ENCODE measurements at places on chromosomes 6 and 20.
A peak's percentile ranks its signal among the peaks of the same experiment; 100 is the strongest.

- no peak for DNase-seq
Measured at GRCh38 chr6:133040094-133040802, 200.9 kb upstream of the EYA4 start.

DNA sequence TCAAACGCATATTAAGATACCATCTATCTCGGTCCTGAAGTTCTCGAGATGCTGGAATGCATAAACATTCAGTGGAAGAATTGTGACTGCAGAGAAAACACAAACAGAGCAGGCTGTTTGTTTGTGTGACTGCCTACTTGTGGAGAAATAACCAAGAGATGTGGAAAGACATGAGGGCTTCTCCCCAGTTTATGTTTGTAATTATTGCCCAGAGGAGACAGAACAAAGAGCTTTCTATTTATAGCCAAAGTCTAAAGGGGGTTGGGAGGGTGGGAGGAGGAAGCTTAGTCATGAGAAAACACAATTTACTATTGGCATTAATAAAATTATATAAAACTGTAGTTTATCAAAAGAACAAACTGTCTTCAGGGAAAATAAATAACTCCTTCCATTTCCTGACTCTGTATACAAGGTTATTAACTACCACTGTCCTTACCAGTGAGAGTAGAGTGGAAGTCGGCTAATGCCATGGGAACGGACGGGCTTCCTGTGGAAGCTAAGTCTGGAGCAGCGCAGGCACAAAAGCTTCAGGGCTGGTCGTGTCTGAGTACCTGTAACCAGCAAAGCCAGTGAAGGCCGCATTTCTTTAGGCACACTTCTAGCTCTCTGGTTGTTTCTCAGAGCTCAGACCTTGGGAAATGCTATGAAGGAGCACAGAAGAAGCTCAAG is 200.2 kb upstream of the SUPT3H start:
- DNase-seq = no peak

- peak; percentile 86 for DNase-seq
Measured at GRCh38 chr6:163338671-163339405, 75.7 kb upstream of the QKI start.

DNA sequence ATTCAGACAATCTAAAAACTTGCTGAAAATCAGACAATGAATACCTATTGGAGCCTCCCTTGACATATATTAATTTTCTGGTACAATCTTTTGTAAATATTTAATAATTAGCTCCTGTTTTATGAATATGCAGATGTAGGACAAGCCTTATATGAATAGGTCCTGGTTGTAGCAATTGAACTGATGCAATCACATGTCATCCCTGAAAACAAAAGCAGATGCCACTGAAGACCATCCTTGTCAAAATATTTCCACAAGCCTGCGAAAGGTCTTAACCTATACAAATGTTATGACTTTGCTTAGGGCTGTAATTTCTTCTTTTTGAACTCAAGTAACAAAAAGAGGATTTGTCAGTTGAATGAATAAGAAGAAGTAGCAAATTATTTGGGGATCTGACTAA is 722.1 kb downstream of the EYS start:
- no peak for DNase-seq

DNA sequence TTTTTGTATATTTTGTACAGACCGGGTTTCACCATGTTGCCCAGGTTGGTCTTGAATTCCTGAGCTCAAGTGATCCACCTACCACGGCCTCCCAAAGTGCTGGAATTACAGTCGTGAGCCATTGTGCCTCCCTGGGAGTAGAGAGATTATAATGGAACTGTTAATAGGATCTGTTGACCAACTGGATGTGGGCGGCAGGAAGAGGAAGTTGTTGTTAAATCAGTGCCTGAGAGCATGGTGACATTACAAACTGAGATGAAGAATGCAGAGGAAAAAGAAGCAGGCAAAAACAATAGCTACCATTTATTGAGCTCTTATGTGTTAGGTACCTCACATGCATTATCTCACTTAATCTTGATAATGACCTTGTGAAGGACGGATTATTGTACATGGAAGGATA is 9.2 kb upstream of the L3MBTL3 start:
- DNase-seq = no peak

DNA sequence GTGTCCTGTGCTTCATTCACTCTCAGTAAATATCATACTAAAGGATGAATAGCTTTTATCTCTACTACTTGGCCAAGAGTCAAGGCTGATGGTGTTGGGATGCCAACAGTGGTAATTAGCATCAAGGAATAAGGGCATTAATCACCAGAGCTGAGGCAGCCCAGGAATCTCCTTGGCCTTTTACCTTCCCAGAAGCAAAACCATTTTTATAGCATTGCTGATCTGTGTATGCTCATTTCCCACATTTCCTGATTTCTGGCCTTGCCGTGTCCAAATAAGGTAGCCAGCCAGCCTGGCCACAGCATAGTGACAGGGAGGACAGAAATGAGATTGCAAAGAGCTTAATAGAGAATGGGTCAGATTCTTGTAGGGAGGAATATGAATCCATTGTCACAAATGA is 76.7 kb upstream of the FOXO3 start:
- DNase-seq = no peak

DNA sequence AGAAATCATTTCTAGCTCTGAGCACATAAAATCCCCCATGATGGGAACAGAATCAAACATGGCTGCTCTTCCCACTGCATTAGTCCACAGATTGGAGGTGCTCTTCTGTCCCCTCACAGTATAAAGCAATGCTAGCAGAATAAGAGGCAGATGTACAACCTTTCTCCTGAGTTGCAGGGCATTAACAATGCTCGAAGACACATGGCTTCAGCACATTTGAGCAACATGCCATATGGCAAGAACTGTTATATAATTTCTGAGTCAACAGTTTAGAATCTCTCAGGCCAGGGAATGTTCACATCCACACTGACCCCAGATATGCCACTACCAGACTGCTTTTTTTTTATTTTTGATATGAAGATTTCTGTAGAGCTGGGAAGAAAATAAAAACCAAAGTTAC is 119.6 kb downstream of the KIF13A start:
- DNase-seq = no peak

GRCh38 chr6:107642861-107643328 is 153.0 kb downstream of the SOBP start:
- no peak for DNase-seq

- no peak for DNase-seq
Measured at GRCh38 chr6:91029211-91029610, 442.3 kb upstream of the MAP3K7 start.

DNA sequence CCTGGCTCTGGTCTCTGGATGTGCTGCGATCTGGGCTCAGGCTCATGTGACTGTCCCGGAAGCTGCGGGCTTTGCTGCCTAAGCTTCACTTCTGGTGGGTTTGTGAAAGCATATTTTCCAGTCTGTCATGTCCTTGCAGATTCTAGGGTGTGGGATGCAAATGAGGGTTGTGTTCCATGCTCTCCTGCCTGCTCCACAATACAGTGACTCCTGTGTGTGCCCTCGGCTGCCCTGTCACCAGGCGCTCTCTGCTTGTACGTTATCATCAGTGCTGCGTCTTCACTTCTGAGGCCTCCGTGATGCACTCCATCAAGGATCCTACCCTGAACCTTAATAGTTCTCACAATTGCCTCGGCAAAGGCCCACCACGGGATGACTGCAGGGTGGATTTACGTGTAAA is 84.2 kb downstream of the TTLL2 start:
- no peak for DNase-seq

GRCh38 chr6:87220997-87221396 is 65.6 kb downstream of the ZNF292 start:
- DNase-seq = no peak

DNA sequence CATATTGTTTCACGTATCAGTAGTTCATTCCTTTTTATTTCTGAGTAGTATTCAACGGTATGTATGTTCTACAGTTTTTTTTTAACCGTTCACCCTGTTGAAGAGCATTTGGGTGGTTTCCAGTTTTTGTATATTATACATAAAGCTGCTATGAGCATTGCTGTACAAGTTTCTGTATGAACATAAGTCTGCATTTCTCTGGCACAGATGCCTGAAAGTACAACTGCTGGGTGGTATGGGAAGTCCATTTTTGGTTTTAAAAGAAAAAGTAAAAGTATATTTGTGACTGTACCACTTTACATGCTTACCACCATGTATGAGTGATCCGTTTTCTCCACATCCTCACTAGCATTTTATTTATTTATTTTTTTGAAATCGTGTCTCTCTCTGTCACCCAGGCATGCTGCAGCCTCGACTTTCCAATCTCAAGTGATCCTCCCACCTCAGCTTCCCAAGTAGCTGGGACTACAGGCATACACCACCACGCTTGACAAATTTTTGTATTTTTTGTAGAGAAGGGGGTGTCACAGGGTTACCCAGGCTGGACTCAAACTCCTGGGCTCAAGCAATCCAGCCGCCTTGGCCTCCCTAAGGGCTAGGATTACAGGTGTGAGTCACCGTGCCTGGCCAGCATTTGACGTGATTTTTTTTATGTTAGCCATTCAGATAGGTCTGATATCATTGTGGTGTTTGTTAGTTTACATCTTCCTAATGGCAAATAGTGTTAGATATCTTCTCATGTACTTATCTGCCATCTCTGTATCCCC is 11.0 kb upstream of the SIM1 start:
- no peak for DNase-seq

GRCh38 chr6:127971945-127972391 is 71.1 kb upstream of the THEMIS start:
- no peak for DNase-seq

DNA sequence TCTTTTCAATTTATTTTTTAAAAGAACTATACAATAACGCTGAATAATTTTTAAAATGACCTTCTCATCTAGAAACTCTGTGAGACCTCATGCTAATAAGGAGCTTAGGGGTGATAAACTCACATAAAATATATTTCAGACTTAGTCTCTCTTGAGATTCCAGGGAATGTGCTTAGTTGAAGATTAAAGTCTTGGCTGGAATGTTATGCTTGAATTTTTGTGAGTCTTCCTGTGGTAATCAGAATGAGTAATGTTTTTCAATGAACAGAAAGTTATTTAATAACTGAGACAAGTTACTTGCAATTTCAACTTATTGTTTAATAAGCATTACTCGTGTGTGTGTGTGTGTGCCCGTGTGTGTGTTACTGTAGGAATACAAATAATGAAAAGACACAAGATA is 379.9 kb upstream of the EPHA7 start:
- no peak for DNase-seq

GRCh38 chr6:19032591-19033295 is 645.6 kb downstream of the RNF144B start:
- peak; percentile 39 for DNase-seq

- no peak for DNase-seq
Measured at GRCh38 chr6:129252377-129253071, 369.6 kb downstream of the LAMA2 start.

DNA sequence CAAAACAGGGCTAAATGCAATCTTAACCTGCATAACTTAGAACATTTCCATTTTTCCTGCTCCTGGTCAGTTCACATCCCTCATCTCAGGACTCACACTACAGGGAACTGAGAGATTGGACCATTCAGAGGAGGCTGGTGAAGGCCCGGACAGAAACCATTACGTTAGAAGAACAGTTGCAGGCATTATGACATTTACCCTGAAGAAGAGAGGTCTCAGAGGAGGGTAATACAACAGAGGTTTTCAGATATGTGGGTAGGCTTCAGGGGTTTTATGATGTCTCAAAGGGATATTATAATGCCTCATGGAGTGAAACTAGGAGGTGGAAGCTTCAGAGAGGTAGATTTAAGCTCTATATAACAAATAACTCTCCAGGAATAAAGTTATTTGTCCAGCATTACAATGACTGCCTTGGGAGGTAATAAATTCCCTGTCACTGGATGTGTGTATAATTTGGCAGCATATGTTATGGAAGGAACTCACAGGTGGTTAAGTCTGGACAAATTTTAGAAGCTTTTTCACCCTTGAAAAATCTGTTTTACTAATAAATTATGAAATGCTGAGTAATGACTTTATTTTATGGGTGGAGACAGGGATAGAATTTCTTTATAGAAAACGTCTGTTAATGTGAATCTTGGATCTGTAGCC is 36.7 kb upstream of the RIPOR2 start:
- DNase-seq = no peak

GRCh38 chr6:3535776-3536435 is 79.1 kb upstream of the SLC22A23 start:
- DNase-seq = no peak

- DNase-seq = no peak
Measured at GRCh38 chr6:119240257-119241110, 109.1 kb downstream of the MAN1A1 start.

GRCh38 chr6:3453413-3454272 is 3.2 kb downstream of the SLC22A23 start:
- DNase-seq = no peak

DNA sequence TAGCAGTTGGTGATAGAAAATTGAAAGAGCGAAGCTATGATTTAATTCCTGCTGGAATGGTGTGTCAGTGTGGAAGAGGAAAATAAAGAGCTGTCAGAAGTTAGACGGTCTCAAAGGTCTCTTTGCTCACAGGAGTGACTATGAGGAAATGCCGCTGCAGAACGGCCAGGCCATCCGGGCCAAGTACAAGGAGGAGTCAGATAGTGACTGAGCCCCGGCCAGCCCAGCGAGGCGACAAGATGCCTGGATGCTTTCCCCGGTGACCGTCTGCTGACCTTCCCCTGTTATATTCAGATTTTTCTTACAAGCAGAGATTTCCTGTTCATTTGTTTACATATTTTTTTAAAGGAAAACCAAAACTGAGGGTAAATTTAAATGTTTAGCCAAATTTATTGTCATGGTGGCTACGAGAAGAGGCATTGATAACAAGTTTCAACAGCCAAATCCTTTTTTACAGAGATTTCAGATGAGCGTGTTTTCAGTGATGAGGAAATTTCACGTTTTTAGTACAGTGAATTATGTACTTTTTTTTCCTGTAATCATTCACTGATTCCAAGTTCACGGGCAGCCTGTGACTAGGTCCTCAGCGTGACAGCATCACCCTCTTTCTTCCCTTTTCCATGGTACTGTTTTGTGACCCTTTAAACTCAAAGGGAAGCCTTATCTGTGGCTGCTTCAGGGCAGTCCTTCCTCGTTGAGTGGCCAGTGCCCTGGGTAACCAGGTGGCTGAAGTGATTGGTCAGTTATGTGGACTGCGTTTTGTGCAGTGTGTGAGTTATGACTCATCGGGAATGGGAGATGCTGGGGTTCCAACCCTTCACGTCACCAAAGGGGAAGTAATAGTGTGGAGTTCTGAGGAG is 12.6 kb downstream of the DYNLT1 start:
- DNase-seq = peak; percentile 59

DNA sequence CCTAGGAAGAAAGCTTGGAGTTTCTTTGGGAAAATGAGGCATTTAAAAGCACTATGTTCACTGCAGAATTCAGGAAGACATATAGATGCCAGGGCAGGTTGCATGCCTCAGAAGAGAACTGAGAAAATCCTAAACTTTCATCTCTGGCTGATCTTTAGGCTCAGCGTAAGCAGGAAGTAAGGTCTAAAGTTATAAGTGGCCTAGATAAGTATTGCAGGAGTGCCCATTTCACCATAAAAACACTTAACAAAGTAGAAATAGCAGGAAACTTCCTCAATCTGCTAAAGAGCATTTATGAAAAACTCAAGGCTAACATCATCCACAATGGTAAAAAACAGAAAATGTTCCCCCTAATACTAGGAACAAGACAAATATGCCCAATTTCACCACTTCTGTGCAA is 320.3 kb downstream of the BMP2 start:
- DNase-seq = no peak

GRCh38 chr20:57381596-57382503 is 9.3 kb upstream of the RBM38 start:
- peak; percentile 86 for DNase-seq

- no peak for DNase-seq
Measured at GRCh38 chr6:42860481-42860880, 18.9 kb upstream of the RPL7L1 start.

All from right hindlimb (tissue), 1 donor.